ENCODE measurements at places on chromosomes 3 and 15.

- DNase-seq = no peak
Observed at GRCh38 chr3:72844436-72844993, 3.7 kb downstream of the SHQ1 start.

GRCh38 chr15:83733206-83733605 is 79.3 kb downstream of the ADAMTSL3 start:
- no peak for DNase-seq

DNA sequence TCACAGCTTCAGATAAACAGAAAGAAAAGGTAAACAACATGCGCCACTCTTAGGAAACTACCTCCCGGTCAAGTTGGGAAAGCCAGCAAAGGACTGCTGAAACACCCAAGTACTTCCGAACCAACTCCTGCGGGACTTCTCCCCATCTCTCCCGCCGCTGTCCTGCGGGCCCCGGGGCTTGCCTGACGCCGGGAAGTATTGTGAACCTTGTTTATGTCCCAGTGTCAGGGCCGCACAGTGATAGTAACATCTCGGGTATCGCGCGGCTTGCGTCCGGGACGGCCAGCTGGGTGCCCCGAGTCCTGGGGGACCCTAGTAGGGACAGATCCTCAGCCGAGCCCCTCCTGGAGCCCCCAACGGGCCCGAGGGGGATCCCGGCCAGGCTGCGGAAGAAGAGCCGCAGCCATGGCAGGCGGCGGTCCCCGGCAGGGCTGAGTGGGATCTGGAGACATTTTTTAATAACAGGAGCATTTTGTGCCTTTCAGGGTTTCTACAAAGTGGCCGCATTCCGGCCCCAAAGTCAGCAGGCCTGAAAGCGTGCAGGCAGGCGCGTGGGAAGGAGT is 756 bp downstream of the CLPX start:
- DNase-seq = peak; percentile 77

GRCh38 chr15:61080221-61081026 is 148.7 kb downstream of the RORA start:
- DNase-seq = no peak

DNA sequence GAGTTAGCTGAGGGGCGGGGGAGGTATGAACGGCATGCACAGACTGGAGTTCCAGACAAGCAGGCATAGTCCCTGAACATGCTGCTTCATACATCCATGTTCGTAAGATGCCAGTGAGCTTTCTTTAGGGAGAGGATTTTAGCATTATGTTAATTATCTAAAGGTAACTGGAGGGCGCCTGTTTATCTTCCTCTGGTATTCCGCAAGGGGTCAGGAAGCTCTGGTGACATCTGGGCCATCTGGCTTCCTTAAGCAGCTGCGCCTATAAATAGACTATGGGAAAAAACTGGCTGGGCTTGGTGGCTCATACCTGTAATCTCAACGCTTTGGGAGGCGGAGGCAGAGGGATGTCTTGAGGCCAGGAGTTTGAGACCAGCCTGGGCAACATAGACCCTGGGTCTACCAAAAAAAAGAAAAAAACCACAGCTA is 1.5 kb upstream of the FBXO22 start:
- no peak for DNase-seq

Data from ovary (tissue), 10 donors.